ENCODE measurements at places on chromosomes 4 and X. TPM values are rescaled to one million over a fixed set of nuclear protein-coding genes. Genes with fewer than 3 reads are reported as not detected.

- no peak for DNase-seq
These were observed 54.2 kb downstream of the TMA16 start for GRCh38 chr4:163548481-163549243.

- DNase-seq: no peak
These were observed 326.9 kb downstream of the NAF1 start for GRCh38 chr4:162839814-162840213.

GRCh38 chr4:20832826-20833225 lies 132.6 kb downstream of the PACRGL start:
- DNase-seq: no peak

GRCh38 chrX:16722481-16722880 lies 3.1 kb downstream of the SYAP1 start:
- DNase-seq: no peak

- DNase-seq: no peak
These were observed 655.6 kb upstream of the GALNTL6 start for GRCh38 chr4:171157462-171158082.

- no peak for DNase-seq
These were observed 85.0 kb downstream of the RCHY1 start for GRCh38 chr4:75429208-75429607.

GRCh38 chr4:105179539-105180401 lies 33.1 kb downstream of the TET2 start:
- DNase-seq: no peak

DNA sequence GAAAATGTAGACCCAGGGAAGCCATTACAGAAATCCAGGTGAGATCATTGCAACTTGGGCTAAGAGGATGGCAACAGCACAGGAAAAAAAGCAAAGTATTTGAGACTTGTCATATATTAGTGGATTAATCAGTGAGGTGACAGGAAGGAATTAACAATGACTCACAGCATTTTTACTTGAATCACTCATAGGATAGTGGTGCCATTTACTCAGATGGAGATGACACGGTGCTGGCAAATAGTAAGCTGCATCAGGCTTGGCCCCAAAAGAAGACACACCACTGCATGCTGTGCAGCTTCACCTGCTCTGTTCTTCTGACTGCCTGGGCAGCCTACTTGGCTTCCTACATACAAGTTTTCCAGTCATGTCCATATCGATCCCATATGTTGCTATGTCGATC lies 144.8 kb downstream of the FRYL start:
- DNase-seq: no peak

The FRMPD3 gene
- total RNA-seq: 0.02 TPM

The HPSE gene
- 6.2 TPM for total RNA-seq

The GLOD5 gene
- not detected for total RNA-seq

Data from heart left ventricle (tissue), 16 donors.